ENCODE measurements at places on chromosomes 1 and 21. TPM values are rescaled to one million over a fixed set of nuclear protein-coding genes. Genes with fewer than 3 reads are reported as not detected.

The FCMR gene
- not detected for total RNA-seq

The COL8A2 gene
- total RNA-seq: 19.6 TPM

The USP48 gene
- total RNA-seq: 46.6 TPM

The PRDX6 gene
- total RNA-seq: 546 TPM
